DMS 273 treated with DMSO at 0.1 percent for 48 hours (cell line): ENCODE measurements at places on chromosomes 6 and 20.

- DNase-seq: no peak
Observed at GRCh38 chr20:41119614-41120561, 17.5 kb upstream of the PLCG1 start.

- no peak for DNase-seq
Observed at GRCh38 chr6:106184629-106185028, 98.5 kb downstream of the PRDM1 start.

DNA sequence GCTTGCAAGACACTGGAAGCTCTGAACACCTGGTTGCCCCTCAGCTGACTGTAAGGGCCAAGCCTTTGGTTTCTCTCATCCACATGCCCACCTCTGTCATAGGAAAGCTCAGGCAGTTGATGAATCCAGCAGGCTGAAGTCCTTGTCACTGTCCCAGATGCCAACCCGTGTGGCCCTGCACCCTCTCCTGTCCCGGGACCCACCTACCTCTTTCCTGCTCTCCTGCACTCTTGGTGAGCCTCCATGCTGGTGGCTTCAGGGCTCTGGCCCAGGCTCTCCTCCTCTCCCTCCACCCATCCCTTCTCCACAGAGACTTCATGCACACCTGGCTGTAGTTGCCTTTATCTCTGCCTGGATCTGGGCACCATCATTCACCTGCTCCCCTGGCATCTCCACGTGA lies 4.0 kb upstream of the GID8 start:
- DNase-seq: no peak

DNA sequence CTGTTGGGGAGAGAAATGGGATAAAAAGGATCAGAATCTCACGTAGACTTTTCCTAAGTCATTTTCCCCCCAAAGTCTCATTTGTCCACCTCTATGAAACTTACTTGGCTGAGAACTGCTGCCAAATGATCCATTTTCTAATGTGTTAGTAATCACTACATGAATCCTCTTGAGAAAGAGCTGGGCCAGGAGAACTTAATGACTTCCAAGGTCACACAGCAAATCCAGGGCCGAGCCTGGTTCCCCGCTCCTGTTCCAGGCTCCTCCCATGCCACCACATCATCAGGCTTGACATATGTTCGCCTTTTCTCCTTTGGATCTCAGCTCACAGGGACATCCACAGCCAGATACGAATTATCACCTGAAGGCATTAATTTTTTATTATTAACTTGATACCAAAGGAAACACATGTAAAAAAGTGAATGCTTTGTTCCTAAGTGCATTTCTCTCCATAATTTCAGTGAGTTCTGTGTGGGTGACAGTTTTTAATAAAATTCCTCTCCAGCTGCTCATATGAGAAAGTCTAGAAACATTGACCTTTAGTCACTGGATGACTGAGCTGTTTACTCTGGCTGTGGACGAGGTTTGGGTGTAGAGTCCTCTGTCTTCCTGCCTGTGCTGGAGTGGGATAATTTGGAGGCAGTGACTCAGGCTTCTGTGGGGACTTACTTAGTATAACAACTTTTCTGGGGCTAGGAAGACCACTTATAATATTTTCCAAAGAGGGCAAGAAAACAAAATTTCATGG lies 276.3 kb downstream of the PAX1 start:
- DNase-seq: no peak

DNA sequence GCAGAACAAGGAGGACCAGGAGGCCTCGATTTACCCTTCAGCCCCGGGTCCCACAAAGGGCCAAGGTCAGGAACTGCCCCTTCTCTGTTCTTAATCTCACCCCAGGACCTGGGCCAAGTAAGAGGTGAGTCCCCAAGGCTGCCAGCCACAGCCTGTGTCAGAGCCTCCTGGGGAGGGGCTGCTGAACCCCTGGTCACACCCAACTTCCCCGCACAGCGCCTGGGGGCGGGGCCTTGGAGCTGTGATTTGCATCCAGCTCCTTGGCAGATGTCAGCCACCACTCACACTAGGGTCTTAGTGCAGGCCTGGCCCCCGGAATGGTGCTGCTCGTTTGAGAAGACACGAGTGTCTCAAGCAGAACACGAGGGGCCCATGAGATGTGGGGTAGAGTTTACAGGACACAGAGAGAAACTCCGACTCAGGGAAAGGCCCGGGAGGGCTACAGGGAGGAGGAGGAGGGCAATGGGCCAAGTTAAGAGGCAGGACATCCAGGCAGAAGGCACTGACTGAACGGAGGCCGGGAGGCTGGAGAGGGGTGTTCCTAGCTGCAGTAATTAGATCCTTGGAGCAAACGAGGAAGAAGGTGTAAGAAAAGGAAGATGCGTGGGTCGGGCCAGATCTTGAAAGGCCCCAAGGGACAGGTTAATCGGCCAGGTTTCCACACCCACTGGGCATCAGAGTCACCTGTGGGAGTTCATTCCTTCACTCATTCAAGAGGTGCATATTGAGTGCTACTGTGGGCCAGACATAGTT lies 26.9 kb downstream of the ZBP1 start:
- DNase-seq: no peak

DNA sequence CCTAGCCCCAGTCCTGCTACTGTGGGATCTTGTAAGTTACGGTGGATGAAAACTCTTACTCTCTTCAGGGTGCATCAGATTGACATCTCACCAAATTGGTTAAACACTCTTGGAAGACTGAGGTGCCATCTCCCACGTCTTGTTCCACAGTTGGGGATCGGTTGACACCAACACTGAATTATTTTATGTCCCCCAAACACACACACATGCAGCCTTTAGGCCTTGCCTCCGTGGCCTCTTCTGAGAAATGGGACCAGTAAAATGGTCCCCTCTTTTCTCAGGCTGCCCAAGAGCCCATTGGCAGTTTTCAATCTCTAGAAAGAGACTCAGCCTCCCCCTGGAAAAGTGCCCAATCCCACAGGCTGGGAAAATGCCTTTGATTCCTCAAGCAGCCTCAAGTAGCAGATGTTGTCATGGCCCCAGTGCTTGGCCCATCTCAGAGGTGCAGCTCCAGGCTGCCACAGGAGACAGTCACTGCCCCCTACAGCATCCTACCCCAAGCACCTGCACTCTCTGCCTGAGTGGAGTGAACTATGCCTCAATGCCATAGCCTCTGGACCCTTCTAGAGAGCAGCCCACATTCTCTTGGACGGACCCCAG lies 163.9 kb downstream of the ANKRD60 start:
- no peak for DNase-seq

- no peak for DNase-seq
Observed at GRCh38 chr20:7637184-7637583, 303.1 kb downstream of the HAO1 start.

DNA sequence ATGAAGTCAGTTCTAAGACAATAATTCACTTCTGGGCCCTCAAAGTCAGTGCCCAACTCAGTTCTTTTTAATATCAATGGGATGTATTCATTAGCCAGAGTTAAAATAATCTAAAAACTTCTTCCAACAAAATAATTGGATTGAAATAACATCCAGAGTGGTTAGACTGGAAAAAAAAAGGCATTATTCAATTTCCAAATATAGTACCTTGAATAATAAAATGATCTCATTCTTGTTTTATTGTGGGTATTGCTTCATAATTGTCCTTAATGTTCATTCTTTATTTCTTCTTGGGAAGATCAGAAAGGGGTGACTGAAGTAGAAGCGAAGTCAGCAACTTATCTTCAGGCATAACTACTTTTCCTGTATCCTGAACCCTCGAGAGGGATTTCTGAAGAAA lies 85.1 kb upstream of the JARID2 start:
- DNase-seq: no peak

GRCh38 chr20:22720206-22720605 lies 135.8 kb upstream of the FOXA2 start:
- no peak for DNase-seq

GRCh38 chr6:134415656-134416055 lies 97.7 kb upstream of the SGK1 start:
- no peak for DNase-seq

GRCh38 chr6:30837870-30838269 lies 46.4 kb upstream of the DDR1 start:
- peak; percentile 36 for DNase-seq

DNA sequence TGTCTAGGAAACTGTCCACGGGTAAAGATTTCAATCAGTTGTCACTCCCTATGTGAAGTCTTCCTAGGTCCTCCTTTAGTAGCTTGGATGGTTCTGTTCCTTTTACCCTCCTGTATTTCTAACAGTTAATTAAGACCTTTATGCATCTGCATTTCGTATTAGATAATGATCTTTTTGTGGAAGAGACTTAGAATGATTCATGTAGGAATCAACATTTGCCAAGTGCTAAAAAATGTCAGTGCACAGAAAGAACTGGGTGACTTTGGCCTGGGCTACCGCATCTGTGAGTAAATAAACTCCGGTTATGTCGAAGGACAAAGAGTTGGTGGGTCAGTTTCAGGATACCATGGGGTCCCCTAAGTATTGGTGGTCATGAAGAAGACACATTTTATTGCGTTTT lies 918.0 kb downstream of the TFAP2A start:
- DNase-seq: no peak

DNA sequence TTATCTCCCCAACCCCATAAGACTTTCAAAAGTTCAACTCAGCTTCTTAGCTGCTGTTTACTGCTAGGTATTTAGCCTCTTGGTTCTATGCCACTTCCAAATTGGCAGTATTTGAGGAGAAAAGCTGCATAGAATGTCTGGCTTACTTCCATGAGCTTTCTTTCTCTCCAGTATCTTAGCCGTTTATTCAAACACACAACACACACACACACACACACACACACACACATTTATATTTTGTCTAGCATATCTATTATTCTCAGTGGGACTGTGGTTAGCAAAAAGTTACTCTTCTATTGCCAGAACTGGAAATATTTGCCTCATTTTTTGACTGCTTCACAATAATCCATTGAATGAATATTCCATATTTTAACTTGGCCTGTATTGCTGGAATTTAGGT lies 634.2 kb upstream of the IMPG1 start:
- DNase-seq: no peak

GRCh38 chr6:35215665-35216411 lies 2.1 kb downstream of the SCUBE3 start:
- no peak for DNase-seq

GRCh38 chr20:51500311-51500710 lies 42.2 kb downstream of the NFATC2 start:
- DNase-seq: no peak

- no peak for DNase-seq
Observed at GRCh38 chr6:48626421-48626820, 515.4 kb upstream of the PTCHD4 start.

GRCh38 chr20:48691523-48691922 lies 136.3 kb downstream of the PREX1 start:
- DNase-seq: no peak

- DNase-seq: no peak
Observed at GRCh38 chr6:27867945-27868300, 44.3 kb downstream of the OR2B2 start.

- no peak for DNase-seq
Observed at GRCh38 chr20:18532626-18533025, 24.9 kb downstream of the SEC23B start.

DNA sequence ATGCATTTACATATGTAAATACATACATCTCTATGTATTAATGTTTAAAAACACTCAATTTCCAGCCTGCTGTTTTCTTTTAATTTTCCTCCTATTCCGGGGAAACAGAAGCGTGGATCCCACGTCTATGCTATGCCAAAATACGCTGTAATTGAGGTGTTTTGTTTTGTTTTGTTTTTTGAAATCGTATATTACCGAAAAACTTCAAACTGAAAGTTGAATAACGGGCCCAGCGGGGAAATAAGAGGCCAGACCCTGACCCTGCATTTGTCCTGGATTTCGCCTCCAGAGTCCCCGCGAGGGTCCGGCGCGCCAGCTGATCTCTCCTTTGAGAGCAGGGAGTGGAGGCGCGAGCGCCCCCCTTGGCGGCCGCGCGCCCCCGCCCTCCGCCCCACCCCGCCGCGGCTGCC lies 355 bp upstream of the BMP2 start:
- DNase-seq: no peak

DNA sequence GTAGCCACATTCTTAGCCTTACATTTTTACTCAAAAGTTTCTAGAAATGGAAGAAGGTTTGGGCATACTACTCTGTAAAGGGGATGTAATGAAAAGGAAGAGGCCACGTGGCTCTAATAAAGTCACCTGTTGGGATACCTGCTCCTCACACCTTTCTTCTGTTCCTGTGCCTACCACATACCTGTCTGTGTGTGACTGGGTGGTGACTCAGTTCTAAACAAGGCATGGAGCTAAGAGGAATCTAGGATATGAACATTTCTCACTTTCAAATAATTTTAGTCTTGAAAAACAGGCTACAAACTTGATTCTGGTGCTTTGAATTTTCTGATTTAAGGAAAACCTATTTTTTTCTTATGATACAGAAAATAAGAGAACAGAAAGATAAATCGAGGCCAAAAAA lies 363.6 kb downstream of the RFPL4B start:
- DNase-seq: no peak

DNA sequence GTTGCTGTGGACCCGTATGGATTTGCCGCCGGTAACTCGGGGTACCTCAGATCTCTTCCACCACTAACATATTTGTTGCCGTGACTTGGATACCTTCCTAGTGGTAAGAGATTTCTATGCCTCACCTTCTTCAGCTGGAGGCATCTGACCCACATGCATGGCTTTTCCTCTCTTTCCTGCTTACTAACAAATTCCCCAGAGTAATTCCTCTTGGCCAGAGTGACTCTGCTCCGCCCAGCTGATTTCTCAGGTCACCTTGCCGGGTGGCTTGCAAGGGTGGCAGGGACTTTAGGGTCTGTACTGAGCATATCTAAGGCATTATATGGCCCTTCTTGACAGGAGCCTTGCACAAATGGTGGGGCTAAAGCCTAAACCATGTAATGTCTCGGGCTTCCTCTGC lies 38.2 kb downstream of the FAM184A start:
- no peak for DNase-seq

DNA sequence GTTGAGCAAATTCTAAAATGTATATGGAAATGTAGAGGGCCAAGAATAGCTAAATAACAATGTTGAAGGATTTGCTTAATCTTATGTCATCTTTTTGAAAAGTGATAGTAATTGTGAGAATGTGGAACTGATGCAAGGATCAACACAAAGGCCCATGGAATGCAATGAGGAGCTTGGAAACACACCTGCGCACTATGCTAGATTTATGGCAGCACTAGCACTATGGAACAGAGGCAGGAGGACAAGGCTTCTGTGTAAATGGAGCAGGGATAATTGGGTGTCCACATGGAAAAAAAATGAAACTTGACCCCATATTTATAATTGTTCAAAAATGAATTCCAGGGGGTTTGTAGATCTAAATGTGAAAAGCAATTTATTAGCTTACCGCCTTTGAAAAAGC lies 298.3 kb downstream of the FARS2 start:
- no peak for DNase-seq

DNA sequence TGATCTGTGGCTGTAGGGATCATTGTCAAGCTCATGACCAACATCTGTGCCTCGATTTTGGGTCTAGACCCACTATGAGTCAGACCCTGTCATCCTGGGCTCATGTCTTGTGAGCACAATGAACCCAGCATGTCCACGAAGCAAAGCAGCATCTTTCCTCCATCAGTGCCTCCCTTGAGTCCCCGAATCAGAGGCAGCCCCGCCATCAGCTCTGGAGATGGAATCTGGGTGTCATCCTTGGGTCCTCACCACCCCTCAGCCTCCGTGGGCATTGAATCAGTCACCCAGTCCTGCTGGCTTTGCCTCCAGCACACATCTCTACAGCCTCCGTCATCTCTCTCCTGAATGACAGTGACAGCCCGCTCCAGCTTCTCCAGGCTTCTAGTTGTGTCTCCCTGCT lies 56.9 kb downstream of the CHMP4B start:
- DNase-seq: no peak
